RKO (cell line): ENCODE measurements at places on chromosomes 7 and 10.

DNA sequence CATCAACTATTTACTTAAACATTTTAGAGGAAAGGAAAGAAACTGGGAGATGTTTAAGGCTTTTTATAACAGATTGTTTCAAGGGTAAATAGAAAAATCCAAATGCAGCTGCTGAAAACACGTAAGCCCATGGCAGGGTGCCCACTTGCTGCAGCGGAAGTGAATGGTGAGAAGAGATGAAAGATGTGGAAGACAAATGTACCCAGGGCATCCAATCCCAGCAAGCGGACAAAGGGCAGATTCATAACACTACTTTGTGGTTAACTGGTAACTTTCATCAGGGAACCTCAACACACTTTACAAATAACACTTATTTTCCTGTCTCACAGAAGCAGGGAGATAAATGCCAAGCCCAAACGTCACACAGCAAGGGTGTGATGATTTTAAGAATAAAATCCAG is 358.4 kb downstream of the KCNMA1 start:
- DNase-seq, result no peak

DNA sequence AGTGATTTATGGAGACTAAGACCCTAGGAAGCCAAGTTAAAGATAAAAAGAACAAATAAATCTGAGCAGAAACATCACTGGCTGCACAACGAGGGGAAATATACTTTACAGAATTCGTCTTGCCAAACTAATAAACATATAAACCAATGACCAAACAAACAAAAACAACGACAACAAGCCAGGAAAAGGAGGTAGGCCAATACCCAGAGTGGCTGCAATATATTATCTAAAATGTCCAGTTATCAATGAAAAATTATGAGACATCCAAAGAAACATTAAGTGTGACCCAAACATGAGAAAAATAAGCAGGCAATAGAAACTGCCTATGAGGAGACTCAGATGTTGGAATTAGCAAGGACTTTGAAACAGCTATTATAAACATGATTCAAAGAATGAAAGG is 81.0 kb downstream of the PKD1L1 start:
- no peak for DNase-seq

DNA sequence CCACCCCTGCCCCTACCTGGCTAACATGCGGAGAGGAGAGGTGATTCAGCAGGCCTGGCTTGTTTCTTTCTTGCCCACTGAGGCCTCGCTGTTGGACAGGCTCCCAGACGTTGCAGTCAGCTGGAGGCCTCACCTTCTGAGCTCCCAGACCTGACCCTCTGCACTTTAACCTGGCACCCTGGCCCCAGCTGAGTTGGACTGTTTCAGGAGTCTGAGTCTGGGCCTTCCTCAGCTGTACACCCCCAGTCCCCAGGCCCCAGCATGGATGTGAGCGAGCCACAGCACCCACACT is 35.0 kb downstream of the UNC5B start:
- no peak for DNase-seq

GRCh38 chr7:116316838-116317628 is 106.7 kb downstream of the TES start:
- DNase-seq, result peak; percentile 100

- no peak for DNase-seq
Observed at GRCh38 chr10:110460111-110460809, 37.4 kb upstream of the DUSP5 start.

DNA sequence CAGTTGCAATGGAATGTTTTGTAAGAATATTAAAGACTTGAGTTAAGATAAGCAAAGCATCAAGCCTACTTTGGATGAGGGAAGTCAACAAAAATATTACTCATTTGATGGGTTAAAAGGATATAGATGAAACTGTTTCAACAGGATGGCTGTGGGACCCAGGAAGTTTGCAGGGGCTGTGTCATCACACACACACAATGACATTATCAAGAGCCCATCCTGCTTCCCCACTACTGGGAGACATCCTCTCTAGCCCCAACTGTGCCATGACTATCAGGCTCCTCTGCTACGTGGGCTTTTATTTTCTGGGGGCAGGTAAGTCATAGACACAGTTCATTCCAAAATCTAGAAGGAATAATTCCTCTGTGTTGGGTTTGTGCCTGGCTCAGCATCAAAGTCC is 78.8 kb upstream of the PRSS1 start:
- DNase-seq, result no peak

DNA sequence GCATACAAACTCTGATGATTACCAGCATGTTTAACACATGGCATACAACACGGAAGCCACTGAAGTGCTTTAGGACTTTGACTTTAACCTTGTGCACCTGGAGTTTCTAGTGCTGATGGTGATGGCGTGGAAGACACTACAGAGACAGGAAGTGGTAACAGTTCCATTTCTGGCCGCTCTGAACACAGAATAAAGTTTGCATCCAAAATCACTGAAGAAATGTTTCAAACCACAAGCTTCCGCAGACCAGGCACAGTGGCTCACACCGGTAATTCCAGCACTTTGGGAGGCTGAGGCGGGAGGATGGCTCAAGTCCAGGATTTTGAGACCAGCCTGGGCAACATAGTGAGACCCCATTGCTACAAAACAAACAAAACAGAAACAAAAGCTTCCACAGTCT is 40.3 kb upstream of the TNPO3 start:
- DNase-seq, result no peak

DNA sequence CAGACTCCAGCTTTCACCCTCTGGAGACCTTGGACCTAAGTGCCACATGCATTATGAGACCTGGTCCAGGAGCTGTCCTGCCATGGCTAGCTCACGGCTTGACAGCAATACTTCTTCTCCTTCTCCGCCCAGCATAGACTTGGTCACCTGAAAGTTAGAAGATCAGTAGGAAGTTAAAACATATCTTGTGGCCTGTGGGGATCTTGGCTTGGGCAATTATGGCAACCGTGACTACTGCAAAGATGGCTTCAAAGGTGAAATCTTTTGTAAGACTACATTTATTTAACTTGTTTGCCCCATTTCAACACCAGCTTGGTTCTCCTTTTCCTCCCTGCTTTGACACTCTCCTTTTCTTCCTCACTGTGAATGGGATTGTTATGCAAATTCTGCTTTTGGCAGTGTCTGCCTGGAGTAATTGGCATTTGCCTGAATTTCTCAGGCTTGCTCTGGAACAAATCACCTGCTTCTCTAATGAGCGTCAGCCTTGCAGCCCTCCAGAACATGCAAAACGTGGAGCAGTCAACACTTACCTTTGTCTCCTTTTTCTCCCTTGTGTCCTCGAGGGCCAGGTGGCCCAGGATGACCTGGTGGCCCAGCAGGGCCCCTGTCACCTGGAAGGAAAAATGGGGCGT is 53.4 kb downstream of the COL17A1 start:
- no peak for DNase-seq

- DNase-seq, result peak; percentile 84
Observed at GRCh38 chr7:14457568-14458453, 444.7 kb downstream of the DGKB start.

DNA sequence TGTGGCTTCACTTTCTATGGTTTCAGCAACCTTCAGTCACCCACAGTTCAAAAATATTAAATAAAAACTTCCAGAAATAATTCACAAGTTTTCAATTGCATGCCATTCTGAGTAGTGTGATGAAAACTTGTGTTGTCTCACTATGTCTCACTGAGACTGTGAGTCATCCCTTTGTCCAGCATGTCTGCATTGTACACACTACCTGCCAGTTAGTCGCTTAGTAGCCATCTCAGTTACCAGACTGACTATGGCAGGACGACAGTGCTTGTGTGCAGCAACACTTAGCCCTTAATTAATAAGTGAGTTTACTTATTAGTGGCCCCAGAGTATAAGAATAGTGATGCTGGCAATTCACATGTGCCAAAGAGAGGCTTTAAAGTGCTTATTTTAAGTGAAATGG is 22.5 kb downstream of the CCDC186 start:
- peak; percentile 94 for DNase-seq

DNA sequence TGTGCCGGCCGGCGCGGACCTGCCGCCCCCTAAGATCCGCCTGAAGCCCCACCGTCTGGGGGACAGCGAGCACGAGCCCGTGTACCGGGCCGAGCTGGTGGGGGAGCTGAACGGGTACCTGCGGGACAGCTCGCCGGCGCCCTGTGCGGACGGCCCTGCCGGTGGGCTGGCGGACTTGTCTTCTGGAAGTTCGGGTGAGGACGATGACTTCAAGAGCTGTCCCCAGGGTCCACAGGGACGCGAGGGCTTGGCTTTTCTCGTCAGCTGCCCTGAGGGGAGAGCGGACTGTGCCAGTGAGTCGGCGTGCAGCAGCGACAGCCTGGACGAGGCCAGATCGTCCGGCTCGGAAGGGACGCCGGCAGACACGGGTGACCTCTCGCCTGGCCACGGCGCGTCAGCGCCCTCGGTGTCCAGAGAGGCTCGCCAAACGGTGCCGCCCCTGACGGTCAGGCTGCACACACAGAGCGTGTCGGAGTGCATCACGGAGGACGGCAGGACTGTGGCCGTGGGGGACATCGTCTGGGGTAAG is 8.5 kb downstream of the PWWP2B start:
- DNase-seq, result no peak

- no peak for DNase-seq
Observed at GRCh38 chr10:86283466-86284287, 82.9 kb downstream of the GRID1 start.

- DNase-seq, result no peak
Observed at GRCh38 chr10:27525819-27526218, 21.7 kb downstream of the RAB18 start.

DNA sequence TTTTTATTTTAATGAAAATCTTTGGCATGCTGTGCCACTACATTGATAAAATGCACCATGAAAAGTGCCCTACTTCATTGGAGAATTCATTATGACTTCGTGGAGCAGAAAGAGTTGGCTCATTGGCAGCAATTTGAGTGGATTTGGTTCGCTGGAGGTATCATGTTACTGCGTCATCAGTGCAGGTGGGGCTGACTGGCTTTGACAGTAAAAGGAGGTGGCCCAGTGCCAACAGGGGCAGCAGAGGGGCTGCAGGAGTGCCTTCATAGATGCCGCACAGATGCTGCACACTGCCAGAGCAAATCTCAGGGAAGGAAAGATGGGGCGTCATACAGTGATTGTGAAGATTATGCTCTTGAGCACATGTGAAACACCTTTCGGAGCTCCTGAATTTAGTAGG is 22.2 kb downstream of the FZD1 start:
- no peak for DNase-seq

GRCh38 chr7:37656913-37657530 is 26.5 kb upstream of the GPR141 start:
- DNase-seq, result no peak

- DNase-seq, result no peak
Observed at GRCh38 chr7:45387837-45388236, 186.3 kb upstream of the ADCY1 start.

- DNase-seq, result no peak
Observed at GRCh38 chr7:29917641-29918040, 72.0 kb downstream of the SCRN1 start.

- no peak for DNase-seq
Observed at GRCh38 chr10:124614003-124614659, 130.0 kb downstream of the FAM53B start.

- no peak for DNase-seq
Observed at GRCh38 chr7:15494711-15495110, 67.1 kb downstream of the AGMO start.

DNA sequence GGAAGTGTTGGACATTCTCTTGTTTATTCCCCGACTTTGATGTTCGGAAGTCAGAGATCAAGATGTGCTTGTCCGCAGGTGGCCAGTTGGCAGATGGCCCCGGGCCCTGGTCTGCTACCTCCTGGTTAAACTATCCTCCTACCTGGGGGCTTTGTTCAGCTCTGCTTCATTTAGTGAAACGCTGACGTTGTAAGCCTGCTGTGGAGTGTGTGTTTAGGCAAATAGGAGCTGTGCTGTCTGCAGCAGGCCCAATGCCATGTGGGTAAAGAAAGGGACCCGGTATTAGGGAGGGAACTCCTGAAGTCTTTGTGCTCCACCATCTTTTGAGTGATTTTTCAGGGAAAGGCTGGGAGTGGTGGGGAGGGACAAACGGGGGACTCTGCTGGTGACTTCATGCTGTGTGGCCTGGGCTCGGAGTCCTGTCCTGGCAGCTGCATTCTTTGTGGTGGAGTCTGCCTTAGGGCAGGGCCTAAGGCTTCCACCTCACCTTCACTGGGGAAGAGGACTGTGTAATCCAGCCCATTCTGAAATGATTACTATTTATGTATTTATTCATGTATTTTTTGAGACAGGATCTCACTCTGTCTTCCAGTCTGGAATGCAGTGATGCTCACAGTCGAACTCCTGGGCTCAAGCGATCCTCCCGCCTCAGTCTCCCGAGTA is 171.1 kb upstream of the KLF6 start:
- no peak for DNase-seq

DNA sequence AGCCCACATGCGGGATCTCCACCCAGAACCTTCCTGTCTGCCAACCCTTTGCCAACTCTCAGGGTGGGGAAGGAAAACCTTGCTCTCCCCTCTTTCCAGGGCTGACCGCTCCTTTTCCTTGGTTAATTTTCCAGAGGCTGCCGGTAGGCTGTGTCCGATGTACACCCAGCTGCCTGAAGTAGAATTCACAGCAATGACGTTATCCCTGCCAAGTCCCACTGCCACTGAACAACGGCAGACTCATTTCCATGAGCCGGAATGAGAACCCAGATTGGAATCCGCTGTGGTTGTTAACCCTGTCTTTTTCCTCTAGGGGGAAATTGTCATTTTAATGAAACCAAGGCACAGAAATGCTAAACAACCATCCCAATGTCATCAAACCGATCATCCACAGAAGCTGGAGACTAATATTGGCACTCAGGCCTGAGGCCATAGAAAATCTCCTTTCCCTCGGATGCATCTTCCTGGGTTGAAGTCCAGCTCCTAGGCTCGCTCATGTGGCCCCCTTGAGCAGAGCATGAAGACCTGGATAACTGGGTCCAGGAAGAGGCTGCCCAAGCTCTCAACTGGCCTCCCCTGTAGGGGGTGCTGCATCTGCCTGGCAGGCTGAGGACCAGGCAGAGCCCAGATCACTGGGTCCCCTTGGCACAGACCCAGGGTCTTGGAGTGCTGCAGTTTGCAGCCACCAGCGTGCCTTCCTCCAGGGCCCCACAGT is 30.4 kb downstream of the KLRG2 start:
- peak; percentile 54 for DNase-seq

DNA sequence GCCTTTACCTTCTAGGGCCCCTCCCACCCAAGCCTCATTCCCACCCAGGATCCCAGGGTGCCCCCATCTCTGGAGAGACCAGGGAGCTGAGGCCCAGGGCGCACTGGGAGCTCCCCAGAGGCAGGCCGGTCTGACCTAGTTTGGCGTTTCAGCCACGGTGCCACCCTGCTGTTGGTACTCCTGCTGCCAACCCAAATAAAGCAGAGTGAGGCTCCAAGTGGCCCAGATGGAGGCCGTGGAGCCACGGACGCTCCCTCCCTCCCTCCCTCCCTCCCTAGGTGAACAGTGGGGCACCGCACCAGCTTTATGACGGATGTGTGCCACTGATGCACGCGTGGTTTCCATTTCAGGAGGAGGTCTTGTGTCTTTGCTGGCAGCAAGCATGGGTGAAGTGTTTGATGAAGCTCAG is 1.8 kb downstream of the INPP5A start:
- no peak for DNase-seq

- no peak for DNase-seq
Observed at GRCh38 chr7:44282601-44283171, 42.7 kb downstream of the CAMK2B start.

- no peak for DNase-seq
Observed at GRCh38 chr10:44882166-44882720, 28.9 kb upstream of the TMEM72 start.

- no peak for DNase-seq
Observed at GRCh38 chr10:102796407-102797176, 40.6 kb downstream of the CYP17A1 start.
